ENCODE measurements at places on chromosomes 6 and 20.
A peak's percentile ranks its signal among the peaks of the same experiment; 100 is the strongest.

GRCh38 chr20:10758446-10758845 lies 84.6 kb upstream of the JAG1 start:
- no peak for DNase-seq

DNA sequence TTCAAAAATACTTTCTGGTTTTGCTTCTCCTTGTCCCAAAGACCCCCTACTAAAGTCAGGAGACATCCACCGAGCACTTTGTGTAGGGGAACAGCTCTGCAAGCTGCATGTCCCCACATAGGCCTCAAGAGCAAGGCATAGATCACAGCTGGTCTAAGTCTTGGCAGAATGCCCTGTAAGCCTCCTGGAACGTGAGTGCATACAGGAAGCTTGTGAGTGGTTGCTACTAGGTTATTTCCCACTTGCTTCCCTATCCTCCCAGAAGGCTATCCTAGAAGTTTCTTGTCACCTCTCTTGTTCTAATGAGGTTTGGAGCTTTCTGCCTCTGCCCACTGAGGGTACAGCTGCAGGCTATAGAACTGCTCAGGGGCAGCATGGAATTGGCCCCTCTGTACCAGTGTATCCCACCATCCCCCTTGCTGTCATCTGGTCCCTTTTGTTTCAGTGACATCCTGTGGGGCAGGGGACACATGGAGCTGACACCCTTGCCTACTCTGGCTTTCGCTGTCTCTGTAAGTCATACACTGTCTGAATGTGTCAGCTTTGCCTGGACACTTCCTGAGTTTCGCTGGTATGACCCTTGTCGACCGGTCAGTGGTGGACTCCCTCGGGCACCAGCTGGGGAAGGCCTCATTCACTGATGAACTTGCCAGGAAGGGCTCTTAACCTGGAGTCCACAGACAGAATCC lies 35.6 kb upstream of the KCNK16 start:
- peak; percentile 82 for DNase-seq

- DNase-seq, result no peak
These were observed 19.4 kb upstream of the VNN1 start for GRCh38 chr6:132733283-132733682.

DNA sequence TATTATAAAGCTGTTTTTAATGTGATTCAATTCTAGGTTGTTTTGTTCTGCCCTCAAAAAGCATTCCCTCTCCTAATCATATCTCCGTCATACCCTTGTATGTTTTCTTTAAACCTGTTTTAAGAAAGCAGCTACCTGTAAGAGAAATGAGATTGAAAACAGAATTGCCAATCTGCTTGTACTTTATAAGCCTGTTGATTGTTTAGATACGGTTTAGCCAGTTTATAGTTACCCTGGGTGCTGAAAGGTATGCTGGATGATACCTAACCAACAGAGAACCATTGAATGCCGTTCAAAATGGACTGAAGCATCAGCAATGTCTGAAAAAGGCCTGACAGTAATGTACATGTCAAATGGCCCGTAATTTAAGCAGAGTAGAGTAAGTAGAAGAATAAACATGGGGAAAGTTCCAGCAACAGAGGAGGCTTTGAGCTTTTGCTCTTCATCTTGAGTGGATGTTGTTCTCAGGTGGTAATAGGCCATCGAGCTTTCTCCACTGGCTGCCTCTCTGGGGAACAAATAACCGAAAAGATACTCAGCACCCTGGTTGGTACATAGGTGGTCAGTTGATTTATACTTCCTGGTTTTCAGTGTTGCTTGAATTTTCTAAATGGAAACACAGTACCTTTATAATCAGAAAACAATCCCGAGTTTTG lies 27.5 kb downstream of the PTPN1 start:
- DNase-seq, result no peak

DNA sequence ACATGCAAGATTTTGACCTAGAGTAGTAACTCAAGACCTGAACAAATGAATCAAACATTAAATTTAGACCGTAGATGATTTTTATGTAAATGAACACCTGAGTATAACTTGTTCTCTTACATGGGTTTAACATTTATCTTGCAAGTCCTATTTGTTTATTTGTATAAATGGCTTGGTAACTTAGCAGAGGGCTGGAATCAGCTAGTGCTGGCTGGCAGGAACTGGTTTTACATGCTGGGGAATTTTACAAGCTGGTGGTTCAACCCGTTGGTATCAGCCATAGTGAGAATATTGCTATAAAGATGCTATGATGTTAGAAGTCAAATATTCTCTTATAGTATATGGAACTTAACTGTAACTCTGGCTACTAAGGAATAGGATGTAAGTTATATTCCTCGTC lies 8.9 kb downstream of the SLC22A2 start:
- DNase-seq, result no peak

DNA sequence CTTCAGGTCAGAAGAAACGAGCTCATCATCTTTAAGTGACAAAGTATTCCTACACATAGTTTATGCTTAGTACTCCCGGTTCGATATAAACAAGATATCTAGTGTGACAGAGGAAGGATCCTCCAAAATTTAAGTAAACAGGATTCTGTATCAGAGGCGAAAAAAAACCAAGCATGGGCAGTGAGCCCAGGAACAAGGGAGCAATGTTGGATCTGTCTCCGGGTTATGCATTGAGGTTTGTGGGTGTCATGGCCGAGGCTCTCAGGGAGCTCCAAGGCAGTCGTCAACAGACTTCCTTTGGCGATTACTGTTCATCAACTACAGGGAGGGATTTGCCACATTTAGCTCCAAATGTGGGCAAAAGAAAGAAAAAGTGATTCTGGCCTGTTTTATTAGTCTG lies 319.5 kb downstream of the CBLN4 start:
- DNase-seq, result no peak

DNA sequence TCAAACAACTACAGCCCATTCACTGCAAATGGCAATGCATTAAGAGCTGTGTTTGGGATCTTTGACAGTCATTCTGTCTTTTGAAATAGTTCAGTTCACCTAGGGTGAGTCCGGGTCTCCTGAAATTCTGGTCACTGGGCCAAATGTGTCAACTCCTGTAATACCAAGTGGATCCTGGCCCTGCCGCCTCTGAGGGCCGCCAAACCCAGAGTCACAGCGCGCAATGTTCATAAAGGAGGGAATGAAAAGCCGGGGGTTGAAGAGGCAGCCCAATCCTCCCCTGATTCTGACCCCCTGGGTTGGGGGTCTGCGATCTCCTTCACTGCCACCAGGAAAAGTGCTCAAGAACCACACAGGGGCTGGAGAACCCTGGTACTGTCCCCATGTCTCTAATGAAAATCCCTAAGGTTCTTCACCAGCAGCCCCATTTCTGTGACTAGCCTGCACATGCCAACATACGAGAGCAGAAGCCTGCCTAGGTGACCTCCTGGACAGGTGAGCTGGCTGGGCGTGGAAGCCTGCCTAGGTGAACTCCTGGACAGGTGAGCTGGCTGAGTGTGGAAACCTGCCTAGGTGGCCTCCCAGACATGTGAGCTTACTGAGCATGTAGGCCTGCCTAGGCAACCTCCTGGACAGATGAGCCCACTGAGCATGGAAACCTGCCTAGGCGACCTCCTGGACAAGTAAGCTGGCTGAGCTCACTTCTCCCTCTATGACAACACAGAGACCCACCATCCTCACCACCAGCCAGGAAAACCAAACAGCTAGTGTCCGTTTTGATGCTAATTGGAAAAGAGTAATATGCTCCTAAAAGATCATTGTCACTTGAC lies 16.1 kb upstream of the APMAP start:
- no peak for DNase-seq

DNA sequence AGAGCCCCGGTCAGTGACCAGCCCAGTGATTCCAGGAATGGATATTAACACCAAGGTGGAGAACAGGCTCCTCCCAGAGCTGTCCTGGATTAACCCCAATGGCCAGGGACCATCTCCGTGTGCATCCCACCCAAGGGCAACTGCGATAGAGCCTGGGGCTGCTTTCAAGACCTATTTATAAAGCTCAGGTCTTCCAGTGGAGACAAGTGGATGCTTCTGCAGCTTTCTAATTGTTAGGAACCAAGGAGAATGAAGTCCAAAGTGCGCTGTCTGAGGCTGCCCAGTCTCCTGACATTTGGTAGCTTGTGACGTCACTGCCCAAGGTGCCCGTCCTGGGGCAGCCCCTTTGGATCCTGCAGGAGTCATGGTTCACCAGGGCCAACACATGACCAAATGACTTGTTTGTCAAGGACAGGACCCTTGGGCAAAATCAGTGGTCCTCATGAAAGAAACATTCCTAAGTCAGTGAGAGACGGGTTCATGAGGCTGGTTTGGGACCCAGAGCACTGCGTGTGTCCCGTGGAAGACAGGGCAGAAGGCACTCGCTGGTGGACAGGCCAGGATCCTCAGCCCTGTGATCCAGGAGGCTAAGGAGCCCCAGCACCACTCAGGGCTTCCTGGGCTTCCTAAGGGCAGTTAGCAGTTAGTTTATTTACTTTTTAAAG lies 174.9 kb downstream of the ANKRD60 start:
- DNase-seq, result no peak
